ENCODE measurements at places on chromosomes 4 and X.

GRCh38 chr4:139617702-139618490 is 47.7 kb upstream of the MGST2 start:
- DNase-seq, result no peak

DNA sequence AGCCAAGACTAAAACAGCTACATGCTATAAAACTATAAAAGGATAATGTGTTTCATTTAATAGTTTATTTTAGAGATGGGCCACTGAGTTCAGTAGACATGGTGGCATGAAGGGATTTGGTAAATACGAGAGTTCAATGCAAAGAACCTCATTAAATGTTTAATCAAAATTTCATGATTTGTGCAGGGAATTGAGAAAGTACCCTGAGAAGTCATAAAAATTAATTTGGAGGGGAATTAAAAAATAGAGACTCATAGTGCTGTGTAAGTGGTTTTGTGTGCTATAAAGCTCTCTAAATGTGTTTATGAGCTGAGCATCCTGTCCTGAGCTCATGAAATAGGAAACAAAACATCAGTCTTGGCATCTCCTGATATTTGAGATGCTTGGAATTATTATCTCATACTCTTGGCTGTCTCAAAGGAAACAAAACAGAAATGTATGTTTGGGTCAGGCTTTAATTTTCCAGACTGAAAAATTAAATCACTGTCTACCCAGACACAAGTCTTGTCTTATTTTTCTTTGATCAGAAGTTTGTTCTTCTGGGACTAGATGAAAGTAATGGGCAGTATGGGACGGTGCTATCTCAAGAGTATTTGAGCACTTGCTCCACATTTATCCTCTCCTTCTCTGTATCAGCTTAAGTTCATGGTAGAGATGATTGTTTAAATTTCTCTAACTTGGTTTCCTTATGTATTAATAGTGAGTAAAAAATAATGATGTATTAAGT is 38.0 kb upstream of the EMCN start:
- DNase-seq, result no peak

DNA sequence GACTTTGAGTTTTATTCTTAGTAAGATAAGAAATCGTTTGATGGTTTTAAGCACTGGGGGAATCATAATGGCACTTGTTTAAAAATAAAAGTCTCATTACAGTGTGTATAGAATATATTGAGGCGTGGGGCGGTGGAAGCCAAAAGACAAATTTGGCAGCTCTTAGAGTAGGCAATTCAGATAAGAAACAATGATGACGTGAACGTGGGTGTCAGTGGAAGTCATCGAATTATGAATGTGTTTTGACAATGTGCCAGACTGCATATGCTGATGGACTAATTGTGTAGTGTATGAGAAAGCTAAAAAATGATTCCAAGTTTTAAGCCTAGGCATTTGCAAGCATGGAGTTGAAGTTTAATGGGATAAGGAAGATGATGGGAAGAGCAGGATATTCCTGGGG is 35.8 kb downstream of the SPANXD start:
- DNase-seq, result no peak

- DNase-seq, result peak; percentile 56
These were observed 8.3 kb upstream of the AFAP1 start for GRCh38 chr4:7947927-7948326.

DNA sequence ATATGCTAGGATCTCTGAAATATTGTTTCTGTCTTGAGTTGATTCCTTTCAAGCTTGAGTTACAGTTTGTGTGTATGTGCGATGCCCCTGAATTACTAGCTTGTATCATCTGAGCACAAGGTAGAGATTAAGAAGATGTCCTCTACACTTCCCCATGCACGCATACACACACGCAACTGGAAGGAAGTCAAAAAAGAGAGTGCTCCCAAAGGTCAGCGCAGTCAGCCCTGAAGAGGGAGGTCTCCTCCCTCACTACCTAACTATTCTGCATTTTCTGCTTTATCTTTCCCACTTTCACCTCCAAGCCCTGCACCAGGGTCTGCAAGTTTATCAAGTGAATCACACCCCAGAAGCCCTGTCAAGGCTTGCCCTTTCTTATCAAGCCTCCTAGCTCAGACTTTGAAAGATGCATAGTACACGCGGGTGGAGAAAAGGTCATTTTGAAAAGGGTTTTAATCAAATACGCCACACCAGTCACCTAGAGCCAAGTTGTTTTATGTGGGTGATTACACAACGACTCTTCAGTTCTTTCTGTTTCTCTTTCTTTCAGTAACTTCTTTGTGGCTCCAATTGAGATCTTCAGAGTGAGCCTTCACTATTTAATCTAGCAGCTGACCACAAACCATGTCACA is 127.7 kb downstream of the ASB9 start:
- peak; percentile 4 for DNase-seq

- DNase-seq, result no peak
These were observed 89.1 kb upstream of the MAP3K15 start for GRCh38 chrX:19604375-19604774.

DNA sequence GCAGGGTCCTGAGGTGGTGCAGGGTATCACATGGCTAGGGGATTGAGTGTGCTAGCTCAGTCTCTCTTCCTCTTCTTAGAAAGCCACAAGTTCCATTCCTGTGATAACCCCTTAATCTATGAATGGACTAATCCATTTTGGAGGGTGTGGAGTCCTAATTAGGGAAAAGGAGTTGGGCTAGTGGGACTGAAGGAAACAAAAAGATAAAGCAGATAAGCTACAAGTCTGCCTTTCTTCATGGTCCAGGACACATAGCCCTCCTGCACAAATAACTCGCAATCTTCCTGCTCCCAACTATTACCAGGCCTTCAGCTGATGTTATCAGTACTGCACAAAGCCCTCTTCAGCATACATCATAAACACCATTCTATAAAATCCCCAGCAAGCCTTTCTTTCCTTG is 44.2 kb downstream of the ZNF81 start:
- no peak for DNase-seq

- DNase-seq, result no peak
These were observed 735.6 kb downstream of the GLUD2 start for GRCh38 chrX:121782976-121783375.

DNA sequence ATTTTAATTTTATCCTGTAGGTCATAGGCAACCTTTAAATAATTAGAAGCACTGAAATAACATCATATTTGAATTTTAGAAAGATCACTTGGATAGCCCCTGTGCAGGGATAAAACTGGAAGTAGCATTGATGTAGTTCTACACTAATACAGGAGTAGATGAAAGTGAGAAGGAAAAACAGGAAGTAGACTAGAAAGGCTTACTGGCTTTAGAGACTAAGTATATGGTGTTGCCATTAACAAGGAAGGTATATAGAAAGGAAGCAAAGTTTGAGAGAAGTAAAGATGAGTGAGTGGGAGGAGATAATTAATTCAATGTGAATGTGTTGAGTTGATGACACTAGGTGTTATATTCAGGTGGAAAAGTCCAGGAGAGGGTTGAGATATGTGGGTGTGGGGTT is 73.1 kb upstream of the EPGN start:
- DNase-seq, result no peak

GRCh38 chr4:155481150-155481549 is 104.4 kb upstream of the MAP9 start:
- no peak for DNase-seq

GRCh38 chrX:65136424-65136823 is 160.2 kb upstream of the ZC4H2 start:
- no peak for DNase-seq

GRCh38 chr4:182486881-182487280 is 243.7 kb downstream of the TENM3 start:
- no peak for DNase-seq

- peak; percentile 15 for DNase-seq
These were observed 215.6 kb upstream of the GYPA start for GRCh38 chr4:144355811-144356757.

DNA sequence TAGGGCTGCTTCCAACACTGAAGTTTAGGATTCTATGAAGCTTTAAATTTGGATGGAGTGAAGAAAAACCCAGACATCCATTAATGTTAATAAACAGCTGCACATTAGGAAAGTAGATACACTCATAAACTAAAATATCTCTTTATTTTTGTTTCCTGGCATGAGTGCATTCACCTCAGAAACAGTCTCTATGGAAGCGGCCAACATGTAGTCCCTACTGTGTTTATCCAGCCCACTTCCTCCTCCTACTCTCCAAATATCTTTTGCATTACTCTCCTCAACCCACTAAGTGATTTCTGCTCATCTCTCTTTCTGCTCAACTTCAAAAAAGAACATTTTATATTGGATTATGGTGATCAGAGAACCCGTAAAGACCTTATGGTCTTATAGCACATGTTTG is 180.3 kb upstream of the MXRA5 start:
- DNase-seq, result no peak

DNA sequence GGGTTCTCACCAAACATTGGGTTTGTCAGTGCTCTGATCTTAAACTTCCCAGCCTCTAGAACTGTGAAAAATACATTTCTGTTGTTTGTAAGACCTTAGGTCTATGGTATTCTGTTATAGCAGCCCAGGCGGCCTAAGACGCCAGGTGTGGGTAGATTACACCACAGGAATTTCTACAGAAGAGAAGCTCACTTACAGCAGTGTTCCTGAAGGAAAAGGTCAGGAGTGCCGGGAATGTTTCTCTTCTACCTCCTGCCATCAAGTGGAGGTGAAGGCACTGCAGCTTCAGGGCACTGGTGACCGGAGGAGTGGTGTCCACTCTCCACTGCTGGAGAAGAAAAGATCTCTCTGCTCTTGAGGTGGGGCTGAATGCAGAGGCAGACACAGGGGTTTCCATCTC is 45.7 kb downstream of the FHDC1 start:
- no peak for DNase-seq

DNA sequence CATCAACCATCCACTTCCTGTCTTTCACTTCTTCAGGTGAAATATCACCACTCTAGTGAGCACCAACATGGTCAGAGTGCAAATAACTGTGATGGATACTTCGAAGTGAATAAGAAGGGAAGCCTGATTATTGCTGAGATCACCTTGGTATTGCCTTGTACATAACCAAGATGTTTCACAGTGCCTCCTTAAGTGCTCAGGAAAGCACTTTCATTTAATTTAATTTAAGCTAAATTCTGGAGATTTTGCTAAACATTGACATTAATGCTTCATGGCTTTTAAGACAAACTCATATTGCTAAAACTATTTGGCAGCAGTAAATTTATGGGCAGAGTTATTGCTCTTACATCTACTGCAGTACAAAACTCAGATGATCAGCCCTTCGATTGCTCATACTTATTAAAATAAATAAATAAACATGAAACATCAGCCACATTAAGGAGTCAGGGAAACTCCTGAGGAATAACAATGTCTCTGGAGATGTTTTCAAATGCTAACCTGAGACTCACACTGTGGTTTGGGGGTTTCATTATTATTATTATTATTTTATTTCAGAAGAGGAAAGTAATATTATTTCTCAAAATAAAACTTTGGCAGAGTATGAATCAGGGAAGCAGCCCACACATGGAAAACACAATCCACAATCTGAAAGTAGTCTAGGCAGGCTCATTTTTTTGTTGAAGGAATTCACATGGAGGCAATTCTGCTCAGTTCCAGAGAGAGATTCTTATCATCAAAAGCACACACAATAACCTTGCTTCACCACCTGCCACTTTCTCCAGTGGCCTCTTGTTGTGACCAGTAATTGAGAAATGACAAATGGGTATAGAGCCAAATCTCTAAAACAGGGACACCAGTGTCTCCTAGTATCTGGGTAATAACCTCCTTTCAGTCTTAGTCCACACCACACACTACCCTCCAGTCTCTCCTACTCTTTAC is 344.2 kb downstream of the MAPK10 start:
- DNase-seq, result no peak

DNA sequence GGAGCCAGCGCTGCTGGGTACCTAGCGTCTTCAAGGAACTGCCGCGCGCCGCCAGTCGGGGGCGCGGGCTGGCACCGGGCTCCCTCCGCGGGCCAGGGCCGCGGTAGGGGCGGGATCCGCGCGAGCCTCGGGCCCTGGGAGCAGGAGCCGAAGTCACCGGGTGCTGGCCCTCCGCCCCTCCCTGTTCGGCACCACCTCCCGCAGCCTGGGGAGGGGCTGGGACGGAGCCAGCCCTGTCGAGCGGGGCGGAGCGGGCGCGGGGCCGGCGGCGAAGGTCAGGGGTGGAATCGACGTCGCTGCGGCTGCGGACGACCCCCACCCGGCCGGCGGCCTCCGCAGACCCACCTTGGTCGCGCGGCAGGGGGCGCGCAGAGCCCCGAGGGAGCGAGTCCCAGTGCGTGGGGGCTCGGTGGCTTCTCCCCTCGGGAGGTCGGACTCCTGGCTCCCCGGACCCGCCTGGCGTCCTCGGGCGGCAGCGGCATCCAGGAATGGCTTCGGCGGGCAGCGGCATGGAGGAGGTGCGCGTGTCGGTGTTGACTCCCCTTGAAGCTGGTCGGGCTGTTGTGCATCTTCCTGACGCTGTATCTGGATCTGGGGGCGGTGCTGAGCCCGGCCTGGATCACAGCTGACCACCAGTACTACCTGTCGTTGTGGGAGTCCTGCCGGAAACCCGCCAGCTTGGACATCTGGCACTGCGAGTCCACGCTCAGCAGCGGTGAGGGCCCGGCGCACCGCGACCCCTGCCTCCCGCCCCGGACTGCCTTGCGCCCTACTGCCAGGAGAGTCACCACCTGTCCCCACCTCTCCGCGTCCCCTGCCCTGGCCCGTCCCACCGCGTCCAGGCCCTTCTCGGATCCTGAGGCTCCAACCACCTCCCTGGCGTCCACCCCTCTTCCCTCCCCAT is 50.5 kb upstream of the FAM47C start:
- DNase-seq, result no peak
